ENCODE measurements at places on chromosomes 2 and 18.

- DNase-seq, result no peak
Measured at GRCh38 chr18:61929881-61930640, 37.3 kb upstream of the RNF152 start.

DNA sequence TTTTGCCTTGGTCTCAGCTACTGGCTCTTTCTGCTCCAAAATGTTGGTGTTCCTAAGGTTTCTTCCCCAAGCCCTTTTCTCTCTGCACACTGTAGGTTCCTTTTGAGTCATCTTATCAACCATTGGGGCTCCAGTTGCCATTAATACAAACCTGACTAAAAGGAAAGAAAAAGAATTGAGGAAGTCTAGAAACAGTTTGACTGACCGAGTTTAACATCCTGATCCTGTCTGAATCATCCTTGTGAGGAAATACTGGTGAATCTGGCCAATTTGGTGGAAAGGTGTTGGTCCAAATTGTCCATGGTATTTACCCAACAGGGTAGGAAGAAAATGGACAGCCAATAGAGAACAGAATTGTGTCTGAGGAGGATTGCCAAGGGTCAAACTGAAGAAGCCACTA is 38.3 kb downstream of the CRYGD start:
- no peak for DNase-seq

DNA sequence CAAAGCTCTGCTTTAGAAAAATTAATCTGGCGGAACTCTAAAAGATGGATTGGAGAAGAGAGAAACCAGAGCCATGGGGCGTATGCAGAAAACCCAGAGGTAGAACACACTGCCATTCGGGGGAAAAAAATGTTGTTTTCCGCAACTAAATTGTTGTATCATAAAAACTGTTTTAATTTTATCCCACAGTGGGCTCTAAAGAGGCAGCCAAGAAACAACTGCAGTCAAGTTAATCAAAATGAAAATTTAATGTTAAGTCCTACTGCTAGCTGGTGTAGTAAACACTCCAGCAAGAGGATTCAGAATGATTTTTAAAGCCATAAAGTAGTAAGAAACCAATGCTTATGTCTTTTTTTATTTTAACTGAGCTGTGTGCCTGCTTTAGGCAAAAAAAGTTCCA is 69.1 kb downstream of the GAREM1 start:
- no peak for DNase-seq

DNA sequence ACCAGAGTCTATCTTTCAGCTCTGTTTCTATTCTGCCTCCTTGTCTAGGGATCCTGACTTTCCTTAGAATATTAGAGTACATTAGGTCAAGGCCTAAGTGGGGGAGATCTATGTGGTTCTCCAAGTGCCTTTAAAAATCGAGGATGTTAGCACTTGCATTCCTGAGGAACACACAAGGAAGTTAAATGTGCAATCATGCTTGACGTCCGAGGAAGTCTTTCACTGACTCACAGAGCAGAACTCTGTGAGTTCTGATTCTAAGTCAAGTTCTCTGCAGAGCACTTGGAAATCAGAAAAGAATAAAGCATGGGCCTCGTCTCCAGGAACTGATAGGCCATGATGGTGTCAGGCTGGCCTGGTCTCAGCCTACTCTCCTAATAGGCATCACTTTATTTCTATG is 17.2 kb downstream of the FHOD3 start:
- DNase-seq, result no peak

DNA sequence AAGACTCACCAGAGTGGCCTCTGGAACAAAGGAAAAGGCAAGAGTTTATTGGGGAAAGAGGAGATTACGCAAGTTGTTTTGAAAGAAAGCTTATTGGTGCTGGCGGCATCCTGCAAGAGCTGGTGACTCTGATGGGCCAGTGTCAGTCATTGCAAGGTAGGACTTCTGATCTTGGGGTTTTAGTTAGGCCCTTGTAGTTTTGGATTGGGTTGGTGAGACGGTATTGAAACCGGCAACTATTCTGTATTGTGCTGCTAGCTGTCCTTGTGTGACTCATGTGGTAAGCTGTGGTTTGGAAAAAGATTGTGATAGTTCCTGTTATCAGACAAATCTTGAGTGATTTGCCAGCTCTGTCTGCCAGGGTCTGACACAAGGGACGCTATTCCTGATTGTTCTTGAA is 159.1 kb upstream of the PIEZO2 start:
- DNase-seq, result no peak

DNA sequence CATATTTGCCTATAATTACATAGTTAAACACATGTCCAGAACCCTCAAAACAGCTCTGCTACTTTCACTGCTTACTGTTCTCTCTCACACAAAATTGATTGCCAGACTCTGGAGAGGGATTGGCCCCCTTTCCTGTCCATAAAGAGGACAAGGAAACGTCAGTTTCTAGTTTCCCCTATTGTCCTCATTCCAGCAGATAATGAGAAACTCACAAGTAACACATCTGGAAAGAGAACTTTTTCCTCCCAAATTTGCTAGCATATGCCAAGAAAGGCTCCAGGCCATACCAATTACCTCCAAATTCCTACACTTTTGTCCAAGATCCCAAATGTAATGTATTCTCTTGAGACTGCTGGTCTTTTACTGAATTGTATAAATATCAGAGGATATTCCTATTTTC is 200.5 kb downstream of the EXOC6B start:
- no peak for DNase-seq

DNA sequence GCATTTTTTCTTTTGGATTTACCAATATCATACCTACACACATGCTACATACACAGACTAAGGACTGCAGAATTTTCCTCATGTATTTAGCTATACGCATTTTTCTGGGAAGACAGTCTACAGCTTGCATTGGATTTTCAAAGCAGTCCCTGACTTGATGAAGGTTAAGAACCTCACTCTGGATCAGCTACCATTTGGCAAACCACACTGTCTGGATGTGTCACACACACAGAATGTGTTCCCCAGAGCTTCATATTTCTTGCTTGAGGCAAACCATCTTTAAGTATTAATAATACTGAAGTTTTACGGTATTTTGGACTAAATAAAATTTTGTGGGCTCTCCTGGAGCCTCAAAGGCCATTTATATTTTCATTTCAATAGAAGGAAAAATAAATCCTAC is 102.3 kb downstream of the TCF4 start:
- DNase-seq, result no peak

DNA sequence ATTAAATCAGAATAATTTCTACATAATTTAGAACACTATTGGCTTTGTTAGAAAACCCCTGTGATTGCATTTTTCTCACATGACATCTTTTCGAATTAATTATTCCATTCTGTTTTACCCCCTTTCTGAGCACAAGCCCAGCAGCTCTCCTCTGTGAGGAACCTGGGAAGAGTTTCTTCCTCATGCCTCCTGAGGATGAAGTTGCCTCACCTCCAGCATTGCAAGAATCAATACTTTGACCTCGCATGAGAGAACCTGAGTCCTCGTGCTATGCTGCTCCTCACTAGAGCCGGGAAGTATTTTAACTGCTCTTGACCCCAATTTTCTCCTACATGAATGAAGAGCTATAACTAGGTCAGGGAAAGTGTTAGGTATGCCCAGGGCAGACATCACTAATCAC is 77.1 kb upstream of the RAPH1 start:
- DNase-seq, result no peak

DNA sequence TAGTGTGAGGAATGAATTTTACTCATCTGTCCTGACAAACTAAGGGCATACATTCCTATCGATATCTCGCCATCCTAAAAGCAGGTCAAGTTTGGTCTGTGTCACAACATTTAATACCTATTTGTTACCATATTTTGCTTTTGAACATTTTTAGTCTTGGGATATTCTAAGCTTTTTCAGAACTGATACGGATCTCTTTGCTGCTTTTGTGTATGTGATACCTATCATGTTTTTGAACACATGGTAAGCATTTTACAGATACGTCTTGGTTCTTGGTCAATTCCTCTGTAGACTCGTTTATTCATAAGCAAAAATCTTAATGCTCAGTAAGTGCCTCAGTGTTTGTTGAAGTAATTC is 592 bp downstream of the ZNF397 start:
- no peak for DNase-seq

GRCh38 chr2:187403568-187404260 is 44.3 kb downstream of the CALCRL start:
- no peak for DNase-seq

DNA sequence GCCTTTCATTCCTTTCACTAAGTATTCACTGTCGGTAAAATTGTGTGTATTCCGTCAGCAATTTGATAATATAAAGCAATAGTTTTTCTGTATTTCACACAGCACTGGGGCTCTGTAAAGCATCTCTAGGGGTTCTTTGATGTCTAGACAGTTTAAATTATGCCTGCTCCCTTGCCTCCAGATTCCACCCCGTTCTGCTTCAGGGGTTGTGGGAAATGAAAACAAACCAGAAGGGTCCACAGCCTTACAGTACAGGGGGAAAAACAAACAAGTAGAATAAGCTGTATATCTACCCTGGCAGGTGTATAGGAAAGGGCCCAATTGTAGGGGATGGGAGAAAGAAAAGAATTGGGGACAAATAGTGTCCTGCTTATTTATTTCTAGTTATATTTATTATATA is 63.1 kb downstream of the ASXL3 start:
- DNase-seq, result no peak

DNA sequence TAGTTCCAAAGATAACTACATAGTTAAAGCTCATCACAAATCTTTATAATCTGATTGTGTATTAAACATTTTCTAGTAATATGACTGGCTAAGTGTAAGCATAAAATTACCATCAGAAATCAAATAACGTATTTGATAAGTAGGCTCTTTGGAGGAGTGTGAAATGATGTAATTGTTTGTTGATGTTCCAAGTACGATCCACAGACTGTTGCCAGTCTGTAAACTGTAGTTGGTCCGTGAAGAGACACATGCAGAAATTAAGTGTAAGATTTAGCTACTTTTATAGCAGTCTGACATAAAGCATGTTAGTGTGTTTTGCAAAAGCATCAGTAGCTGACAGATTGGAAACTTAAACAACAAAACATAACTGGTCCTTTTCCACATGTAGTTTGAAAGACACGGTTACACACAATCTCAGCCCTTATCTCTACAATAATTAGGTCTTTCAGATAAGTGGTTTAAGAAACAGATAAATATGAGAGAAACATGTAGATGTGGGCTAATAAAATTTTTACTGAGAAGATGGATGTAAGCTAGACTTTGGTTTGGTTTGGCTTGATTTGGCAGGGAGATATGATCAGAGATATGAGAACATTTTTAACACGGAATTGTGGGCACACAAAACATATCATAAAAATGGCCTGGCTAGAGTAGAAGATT is 115.0 kb upstream of the EPB41L5 start:
- no peak for DNase-seq

DNA sequence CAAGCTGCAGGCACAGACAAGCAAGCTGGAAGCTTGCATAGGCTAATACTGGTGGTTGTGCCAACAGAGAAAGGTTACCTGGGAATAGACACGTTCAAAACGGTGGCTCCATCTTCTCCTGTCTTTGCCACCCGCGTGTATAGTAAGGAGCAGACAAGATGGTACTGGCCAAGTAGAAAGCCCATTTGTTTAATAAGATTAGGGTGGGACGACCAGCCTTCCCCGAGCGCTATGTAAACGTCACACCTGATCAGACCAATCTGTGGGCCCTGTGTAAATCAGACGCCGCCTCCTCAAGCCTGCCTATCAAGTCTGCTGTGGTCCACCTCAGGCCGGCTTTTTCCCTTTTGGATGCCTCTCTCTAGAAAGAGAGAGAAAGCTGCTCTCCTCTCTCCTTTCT is 189.2 kb downstream of the LAMA1 start:
- no peak for DNase-seq

- no peak for DNase-seq
Measured at GRCh38 chr2:23589739-23590138, 204.8 kb downstream of the KLHL29 start.

DNA sequence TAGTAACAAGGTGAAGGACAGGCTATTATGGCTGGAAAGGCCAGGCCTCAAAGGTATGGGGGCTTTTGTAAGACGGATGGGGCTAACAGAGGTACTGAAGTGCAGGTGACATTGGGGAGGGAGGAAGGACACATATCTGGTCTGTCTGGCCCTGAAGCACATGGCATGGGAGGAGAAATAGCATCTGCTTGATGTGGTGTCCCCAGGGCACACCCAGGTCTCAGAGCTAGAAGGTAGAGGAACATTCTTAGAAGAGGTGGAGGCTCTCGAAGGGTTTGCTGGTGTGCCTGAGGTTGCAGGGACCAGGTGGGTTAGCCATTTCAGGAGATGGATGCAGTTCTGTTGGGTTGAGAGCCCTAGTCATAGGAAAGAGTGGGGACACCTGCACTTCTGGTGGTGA is 9.5 kb downstream of the RALB start:
- DNase-seq, result no peak

Data from effector CD8-positive, alpha-beta T cell (primary cell).